ENCODE measurements at places on chromosomes 2 and 18. TPM values are rescaled to one million over a fixed set of nuclear protein-coding genes. Genes with fewer than 3 reads are reported as not detected.
A peak's percentile ranks its signal among the peaks of the same experiment; 100 is the strongest.

Gene ROCK2
- total RNA-seq = 53.6 TPM

GRCh38 chr2:159111346-159111927, 143.0 kb downstream of the TANC1 start:
- no peak for DNase-seq

Gene FAM161A
- 1.8 TPM for total RNA-seq

DNA sequence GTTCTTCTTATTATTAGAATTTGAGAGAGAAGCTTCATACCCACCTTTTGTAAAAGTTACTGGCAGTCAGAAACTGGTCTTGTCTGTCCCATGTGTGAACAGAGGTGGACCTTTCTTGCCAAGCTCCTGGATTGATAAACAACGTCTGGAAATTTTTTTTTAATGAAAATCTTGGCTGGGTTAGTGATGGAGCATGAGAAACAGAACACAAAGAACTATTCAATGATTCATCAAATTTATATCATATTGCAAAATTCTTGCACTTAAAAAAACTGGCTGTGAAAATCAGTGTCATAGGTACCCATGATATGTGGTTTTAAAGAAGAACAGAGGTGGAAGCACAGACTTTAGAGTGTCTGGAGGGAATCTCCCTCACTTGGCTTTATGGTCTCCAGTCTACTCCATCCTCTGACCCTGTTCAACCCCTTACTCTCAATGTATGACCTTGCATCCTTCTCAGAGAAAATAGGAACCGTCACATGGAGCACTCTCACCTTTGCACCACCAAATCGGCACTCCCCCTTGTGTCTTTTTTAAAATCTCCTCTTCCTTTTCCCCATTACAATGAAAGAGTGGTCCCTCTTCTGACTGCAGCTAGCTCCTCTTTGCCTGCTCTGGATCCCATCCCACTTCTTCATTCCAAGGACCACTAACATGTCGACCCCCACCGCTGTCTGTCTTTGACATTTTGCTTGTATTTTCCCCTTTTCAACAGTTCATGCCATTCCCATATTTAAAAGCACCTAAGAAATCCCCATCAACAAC, 58.2 kb downstream of the COPS8 start:
- no peak for DNase-seq

DNA sequence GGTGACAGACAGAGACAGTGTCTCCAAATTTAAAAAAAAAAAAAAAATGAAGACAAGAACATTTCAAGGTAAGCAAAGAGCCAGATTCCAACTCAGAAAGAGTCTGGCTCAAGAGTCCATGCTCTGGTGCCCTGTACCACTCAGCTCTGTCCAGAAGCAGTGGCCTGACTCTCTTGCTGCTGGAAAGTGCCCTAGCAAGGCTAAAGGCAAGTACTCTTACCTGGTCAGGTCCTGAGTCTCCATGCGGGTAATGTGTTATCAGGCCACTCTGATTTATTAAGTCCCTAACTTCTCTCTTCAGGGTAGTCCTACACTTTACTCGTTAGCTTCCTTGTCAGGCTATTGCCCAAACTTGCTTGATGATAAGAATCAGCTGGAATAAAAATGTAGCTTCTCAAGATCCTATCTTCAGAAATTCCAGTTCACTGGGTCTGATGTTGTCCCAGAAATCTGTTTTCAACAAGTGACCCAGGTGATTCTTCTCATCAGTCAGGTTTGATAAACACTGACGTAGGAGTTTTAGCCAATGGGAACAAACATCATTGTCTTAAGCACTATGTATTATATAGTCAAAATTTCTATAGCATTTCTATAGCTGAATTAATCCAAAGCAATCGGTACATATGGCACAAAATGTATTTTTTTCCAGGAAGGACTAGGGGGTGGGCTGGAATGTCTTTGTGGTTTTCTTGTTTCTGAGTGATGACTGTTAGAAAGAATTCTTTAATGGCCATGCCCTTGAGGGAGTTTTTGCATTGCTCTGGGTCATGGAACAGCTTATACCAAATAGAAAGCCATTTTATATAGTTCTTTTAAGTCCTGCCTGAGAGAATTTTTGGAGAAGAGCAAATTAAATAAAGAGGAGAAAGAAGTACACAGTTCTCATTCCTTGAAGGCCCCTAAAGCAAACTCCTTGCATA, 139.9 kb upstream of the DNMT3A start:
- peak; percentile 12 for DNase-seq

DNA sequence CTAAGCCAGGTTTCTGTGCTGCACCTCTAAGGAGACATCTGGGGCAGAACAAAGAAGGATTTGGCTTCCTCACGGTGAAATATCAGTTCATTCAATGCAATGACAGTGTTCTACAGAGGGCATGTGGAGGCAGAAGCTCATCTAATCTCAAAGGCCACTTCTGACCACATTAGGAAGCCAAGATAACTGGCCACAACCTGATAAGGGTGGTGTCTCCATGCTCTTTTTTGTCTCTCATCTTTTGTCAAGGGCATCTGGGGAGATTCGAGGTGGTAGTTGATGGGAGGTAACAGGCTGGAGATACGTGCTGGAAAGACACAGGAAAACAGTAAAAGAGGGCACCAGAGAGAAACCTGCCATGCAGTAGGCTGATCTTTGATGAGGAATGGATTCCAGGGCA, 303.9 kb downstream of the LRATD1 start:
- no peak for DNase-seq

DNA sequence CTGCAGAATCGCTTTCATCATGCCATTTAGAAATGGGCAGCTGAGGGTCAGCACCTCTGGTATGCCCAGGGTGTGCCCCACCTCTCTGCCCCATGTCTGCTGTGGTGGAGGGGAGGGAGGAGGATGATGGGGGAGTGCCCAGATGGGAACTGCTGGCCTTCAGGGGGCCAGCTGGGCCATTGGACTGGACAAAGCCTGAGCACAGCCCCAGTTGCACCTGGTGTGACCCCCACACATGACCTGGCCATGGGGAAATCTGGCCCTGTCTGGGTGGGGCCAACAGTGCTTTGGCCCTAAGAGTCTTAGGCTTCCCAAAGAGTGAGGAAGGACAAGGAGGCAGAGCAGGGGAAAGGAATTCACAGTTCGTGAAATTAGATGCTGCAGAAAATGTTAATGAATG, 44.1 kb downstream of the CTIF start:
- no peak for DNase-seq

Gene NT5DC4
- not detected for total RNA-seq

Gene SLC4A1AP
- 24.1 TPM for total RNA-seq

- DNase-seq = peak; percentile 62
Measured at GRCh38 chr2:160270571-160271113, 70.6 kb upstream of the ITGB6 start.

All from HFFc6 (cell line).